ENCODE measurements at places on chromosomes 1 and 21.

DNA sequence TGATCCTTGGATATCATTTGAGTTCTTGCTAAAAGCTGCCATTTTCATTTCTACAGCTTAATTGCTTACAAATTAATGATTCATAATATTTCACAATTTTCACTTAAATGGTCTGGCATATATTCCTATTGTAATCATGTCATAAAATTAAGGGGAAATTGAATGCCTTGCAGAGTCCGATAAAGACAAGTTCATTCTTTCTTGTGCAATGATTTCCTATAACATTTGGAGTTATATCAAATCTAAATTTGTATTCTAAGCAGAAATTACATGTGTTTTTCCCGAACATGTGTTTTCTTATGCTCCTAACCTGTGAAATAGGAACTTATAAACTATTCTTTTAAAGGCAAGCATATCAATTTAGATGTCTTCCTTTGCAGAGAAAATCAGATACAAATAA, 118.3 kb upstream of the CYYR1 start:
- no peak for DNase-seq

DNA sequence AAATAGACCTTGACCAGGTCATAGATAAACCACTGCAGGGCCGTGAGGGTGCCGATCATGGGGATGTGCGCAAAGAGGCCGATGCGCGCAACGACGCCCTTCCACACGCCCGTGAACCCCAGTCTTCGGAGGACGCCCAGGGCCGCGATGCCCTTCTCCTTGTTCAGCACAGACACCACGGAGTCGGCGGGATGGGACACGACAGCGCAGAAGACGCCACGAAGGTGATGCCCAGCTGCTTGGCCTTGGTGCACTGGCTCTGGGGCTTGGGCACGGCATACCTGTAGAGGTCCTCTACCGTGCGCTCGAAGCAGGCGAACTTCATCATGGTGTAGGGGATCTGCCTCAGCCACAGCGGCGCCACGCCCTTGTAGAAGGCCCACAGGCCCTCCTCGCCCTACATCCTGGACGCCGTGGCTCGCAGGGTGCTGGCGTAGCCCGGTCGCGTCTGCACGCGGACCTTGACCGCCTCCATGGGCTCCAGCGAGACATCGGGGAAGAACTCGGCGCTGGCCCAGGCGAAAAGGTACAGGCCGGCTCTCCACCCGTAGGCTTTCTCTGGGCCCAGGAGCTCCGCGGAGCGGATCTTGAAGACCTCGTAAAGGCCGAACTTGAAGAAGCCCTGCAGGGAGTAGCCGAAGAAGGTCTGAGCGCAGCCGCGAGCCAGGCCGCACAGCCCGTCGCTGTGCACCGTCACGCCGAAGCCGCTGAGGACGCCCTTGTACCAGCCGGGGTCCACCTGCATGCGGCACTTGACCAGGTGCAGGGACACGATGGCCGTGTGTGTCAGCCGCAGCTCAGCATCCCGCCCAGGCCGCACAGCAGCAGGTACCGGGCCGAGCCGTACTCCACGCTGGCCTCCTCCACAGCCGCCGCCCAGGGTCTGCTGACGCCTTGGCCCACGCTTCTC, 20.5 kb upstream of the DMRTB1 start:
- no peak for DNase-seq

DNA sequence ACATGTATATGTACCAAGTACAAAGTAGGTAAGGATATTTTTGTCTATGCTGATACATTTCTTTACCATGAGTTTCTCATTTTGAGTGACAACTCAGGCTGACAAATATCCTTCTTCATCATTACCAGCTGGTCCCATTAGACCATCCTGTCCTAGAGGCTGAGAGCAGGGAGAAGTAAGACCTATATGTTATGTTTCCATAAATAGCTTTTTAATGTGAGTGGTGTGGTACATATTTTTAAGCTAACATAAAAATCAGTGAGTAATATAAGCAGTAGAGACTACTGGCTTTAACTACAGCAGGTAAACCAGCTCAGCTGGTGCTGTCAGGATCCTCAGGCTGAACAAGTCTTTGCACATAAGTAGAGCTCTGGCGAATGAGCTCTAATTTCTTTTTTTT, 62.4 kb downstream of the CLEC20A start:
- DNase-seq, result no peak

DNA sequence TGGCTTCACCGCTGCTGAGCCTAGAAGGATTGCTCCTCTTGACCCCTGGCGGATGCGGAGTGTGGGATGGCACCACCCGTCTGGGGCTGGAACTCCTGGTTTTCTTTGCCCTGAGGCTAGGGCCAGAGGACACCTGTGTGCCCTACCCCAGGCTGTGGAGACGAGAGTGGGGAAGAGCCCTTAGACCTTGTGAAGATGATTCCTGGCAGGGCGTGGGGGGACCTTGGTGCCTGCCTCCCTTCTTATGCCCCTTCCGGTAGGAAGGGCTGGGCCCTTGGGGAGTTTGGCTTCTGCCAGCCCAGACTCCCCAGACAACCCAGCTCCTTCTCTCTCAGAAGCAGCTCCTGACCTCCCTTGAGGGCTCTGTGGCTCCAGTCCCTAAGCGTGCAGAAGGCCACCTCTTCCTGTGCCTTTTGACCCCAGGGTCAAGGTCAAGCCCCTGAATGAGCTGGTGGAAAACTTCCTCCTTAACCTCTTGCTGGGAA, 891 bp downstream of the RPS6KA1 start:
- DNase-seq, result peak; percentile 22

GRCh38 chr1:41730806-41731205, 187.9 kb downstream of the HIVEP3 start:
- no peak for DNase-seq

GRCh38 chr1:193285641-193286040, 99.2 kb upstream of the B3GALT2 start:
- DNase-seq, result no peak

Measured in GF-D8 (cell line).